Suprapubic skin (tissue), 4 donors: ENCODE measurements at places on chromosomes 7 and 10.

- DNase-seq, result no peak
- H3K27me3 ChIP-seq, result peaks cover 11% of the 10 kb centered on the region
- H3K4me3 ChIP-seq, result no peak overlapping the region
- no peak overlapping the region for H3K27ac ChIP-seq
These were observed 93.8 kb downstream of the PRKCQ start for GRCh38 chr10:6486309-6486708.

DNA sequence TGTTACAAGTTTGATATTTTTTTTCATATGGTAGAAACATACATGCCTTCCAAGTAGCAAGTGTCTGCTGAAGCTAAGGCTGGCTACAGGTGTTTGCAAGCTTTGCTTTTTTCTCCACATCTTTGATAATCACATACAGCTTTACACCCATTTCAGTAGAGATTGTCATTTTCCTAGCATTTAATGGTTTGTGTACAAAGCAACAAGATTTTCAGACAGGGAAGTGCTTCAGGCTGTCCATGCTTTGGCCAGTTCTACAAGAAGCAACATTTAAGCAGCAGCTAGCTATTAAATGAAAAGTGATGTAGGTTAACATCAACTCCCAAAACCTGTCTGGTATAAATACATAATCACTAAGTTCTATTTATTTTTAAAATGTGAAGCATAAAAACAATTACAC is 2.3 kb downstream of the HDAC9 start:
- H3K27ac ChIP-seq, result no peak overlapping the region
- H3K36me3 ChIP-seq, result no peaks in the 10 kb centered on the region
- no peak overlapping the region for H3K4me3 ChIP-seq
- peaks cover 17% of the 10 kb centered on the region for H3K4me1 ChIP-seq

- no peak overlapping the region for H3K4me3 ChIP-seq
- H3K27ac ChIP-seq, result no peak overlapping the region
- no peaks in the 10 kb centered on the region for H3K27me3 ChIP-seq
These were observed 205.3 kb downstream of the CHRM2 start for GRCh38 chr7:137073571-137074325.

DNA sequence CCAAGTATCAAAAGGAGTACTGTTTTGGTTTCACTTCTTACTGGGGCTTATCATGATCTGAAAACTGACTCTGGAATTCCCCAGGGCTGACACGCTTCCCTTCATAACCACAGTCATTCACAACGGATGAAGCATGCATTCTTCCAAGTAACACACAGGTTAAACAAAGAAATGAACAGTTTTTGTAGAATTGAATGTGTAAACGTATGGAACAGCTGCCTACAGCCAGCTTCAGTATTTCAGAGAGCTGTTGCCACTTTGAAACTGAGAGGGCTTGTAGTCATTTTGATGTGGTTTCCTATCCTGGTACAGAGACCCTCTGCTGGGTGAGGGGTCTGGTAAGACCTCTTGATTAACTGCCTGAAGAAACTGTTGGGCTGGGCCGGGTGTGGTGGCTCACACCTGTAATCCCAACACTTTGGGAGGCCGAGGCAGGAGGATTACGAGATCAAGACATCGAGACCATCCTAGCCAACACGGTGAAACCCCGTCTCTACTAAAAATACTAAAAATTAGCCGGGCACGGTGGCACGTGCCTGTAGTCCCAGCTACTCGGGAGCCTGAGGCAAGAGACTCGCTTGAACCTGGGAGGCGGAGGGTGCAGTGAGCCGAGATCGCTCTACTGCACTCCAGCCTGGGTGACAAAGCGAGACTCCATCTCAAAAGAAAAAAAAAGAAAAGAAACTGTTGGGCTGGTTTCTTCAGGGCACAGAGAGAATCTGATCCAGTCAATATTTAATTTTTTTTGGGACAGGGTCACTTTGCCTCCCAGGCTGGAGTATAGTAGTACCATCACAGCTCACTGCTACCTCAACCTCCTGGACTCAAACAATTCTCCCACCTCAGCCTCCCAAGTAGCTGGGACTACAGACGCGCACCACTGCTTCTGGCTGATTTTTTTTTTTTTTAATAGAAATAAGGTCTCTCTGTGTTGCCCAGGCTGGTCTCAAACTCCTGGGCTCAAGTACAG is 4.7 kb downstream of the NFE2L3 start:
- H3K27ac ChIP-seq, result no peak overlapping the region
- H3K36me3 ChIP-seq, result no peaks in the 10 kb centered on the region
- peaks cover 45% of the 10 kb centered on the region for H3K4me1 ChIP-seq
- peaks cover 15% of the 10 kb centered on the region for H3K27me3 ChIP-seq

- H3K27me3 ChIP-seq, result no peaks in the 10 kb centered on the region
- H3K4me3 ChIP-seq, result peak overlapping the region; percentile 37
- H3K4me1 ChIP-seq, result peaks cover 32% of the 10 kb centered on the region
- H3K27ac ChIP-seq, result peak overlapping the region; percentile 85
These were observed 243.6 kb downstream of the BICC1 start for GRCh38 chr10:58756130-58756719.

GRCh38 chr7:35026150-35026549 is 11.1 kb downstream of the DPY19L1 start:
- H3K4me1 ChIP-seq, result peaks cover 7% of the 10 kb centered on the region
- H3K27ac ChIP-seq, result no peak overlapping the region
